Esophagus muscularis mucosa (tissue), 4 donors: ENCODE measurements at places on chromosomes 1 and 21. TPM values are rescaled to one million over a fixed set of nuclear protein-coding genes. Genes with fewer than 3 reads are reported as not detected.

CHIA gene
- not detected for total RNA-seq

G0S2 gene
- total RNA-seq: 9.5 TPM

- H3K36me3 ChIP-seq: peaks cover 5% of the 10 kb centered on the region
- H3K4me1 ChIP-seq: peaks cover 26% of the 10 kb centered on the region
- peak overlapping the region; percentile 4 for H3K27ac ChIP-seq
- no peak overlapping the region for H3K4me3 ChIP-seq
- DNase-seq: no peak
These were observed 126.1 kb downstream of the DISP1 start for GRCh38 chr1:222940906-222941305.

- no peak for DNase-seq
- H3K27me3 ChIP-seq: no peaks in the 10 kb centered on the region
- H3K36me3 ChIP-seq: peaks cover 36% of the 10 kb centered on the region
- H3K4me3 ChIP-seq: peak overlapping the region; percentile 64
- H3K4me1 ChIP-seq: peaks cover 30% of the 10 kb centered on the region
These were observed 12.2 kb downstream of the THBS3 start for GRCh38 chr1:155195201-155196102.

DNA sequence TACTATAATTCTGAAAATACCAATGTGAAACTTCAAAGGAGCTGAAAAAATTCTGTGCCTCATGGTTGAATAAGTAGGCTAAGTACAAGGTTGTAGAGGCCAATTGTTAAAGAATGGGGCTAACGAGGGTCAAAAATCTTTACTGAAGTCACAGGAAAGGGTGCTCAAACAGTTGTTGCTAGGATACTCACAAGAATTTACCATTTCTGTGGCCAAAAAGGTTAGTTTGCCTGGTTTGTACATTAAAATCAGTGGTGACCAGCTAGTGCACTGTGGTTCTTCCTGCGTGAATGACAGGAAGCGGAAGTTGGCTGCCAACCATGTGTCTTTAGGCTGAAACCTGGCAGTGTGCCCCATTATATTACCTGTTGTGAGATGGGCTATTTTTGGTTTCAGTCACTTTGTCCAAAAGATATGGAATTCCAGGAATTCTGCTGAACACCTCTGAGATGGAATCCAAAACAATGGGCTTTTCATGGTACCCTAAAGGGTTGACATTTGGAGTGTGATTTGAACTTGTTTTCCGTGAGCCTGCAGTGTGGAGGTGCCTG, 13.5 kb downstream of the MAP3K21 start:
- H3K36me3 ChIP-seq: no peaks in the 10 kb centered on the region
- no peak overlapping the region for H3K27ac ChIP-seq
- H3K27me3 ChIP-seq: no peaks in the 10 kb centered on the region
- DNase-seq: no peak
- no peaks in the 10 kb centered on the region for H3K4me1 ChIP-seq
